ENCODE measurements at places on chromosomes 2 and 18. TPM values are rescaled to one million over a fixed set of nuclear protein-coding genes. Genes with fewer than 3 reads are reported as not detected.

The ARID5A gene
- 23.0 TPM for total RNA-seq

The CNDP2 gene
- total RNA-seq: 294 TPM

The AGFG1 gene
- 73.7 TPM for total RNA-seq

The KLHL14 gene
- total RNA-seq: 3.0 TPM

The CHRNA1 gene
- not detected for total RNA-seq

The TRIB2 gene
- 72.3 TPM for total RNA-seq

The ALK gene
- total RNA-seq: 0.14 TPM

The DNER gene
- 2.6 TPM for total RNA-seq

The GFPT1 gene
- total RNA-seq: 27.4 TPM

The GKN1 gene
- total RNA-seq: not detected

The PROC gene
- total RNA-seq: not detected

The SESTD1 gene
- total RNA-seq: 7.7 TPM

The ACMSD gene
- not detected for total RNA-seq

The NR4A2 gene
- 4.5 TPM for total RNA-seq

The RGPD3 gene
- 0.09 TPM for total RNA-seq

The GATA6 gene
- total RNA-seq: 9.8 TPM

The RSAD2 gene
- 3.3 TPM for total RNA-seq

The DSEL gene
- 5.7 TPM for total RNA-seq

The FKBP7 gene
- 12.5 TPM for total RNA-seq

The PMAIP1 gene
- total RNA-seq: 4.1 TPM

The ZNF396 gene
- 3.9 TPM for total RNA-seq

The DYSF gene
- total RNA-seq: 9.4 TPM

The REG3A gene
- total RNA-seq: not detected

The RPRM gene
- total RNA-seq: 2.5 TPM

The C1QL2 gene
- total RNA-seq: 0.23 TPM

The DUSP19 gene
- total RNA-seq: 2.1 TPM

The ZEB2 gene
- 80.4 TPM for total RNA-seq

The GCC2 gene
- total RNA-seq: 45.7 TPM

The AQP12A gene
- total RNA-seq: not detected

The FZD7 gene
- 16.1 TPM for total RNA-seq

The CAVIN2 gene
- total RNA-seq: 27.1 TPM

The VWA3B gene
- total RNA-seq: 4.0 TPM

The ZNF514 gene
- 19.1 TPM for total RNA-seq

The FBLN7 gene
- 4.0 TPM for total RNA-seq

The CD302 gene
- total RNA-seq: 40.4 TPM

The CABLES1 gene
- 16.2 TPM for total RNA-seq

The COLEC12 gene
- total RNA-seq: 35.0 TPM

The NPHP1 gene
- 5.2 TPM for total RNA-seq

The CLEC4F gene
- total RNA-seq: not detected

The NEU2 gene
- not detected for total RNA-seq

The OTOS gene
- not detected for total RNA-seq

The INHBB gene
- 35.9 TPM for total RNA-seq

The ERLEC1 gene
- total RNA-seq: 70.3 TPM

The C2orf80 gene
- total RNA-seq: not detected

Measured in prostate gland (tissue), 2 donors.